Activated T-cell treated with anti-CD3 and anti-CD28 coated beads, Interleukin-2, amount 50 U/mL, for 24 hours (primary cell): ENCODE measurements at places on chromosomes 2 and 18.

- no peak for DNase-seq
Observed at GRCh38 chr2:237500681-237501424, 13.8 kb downstream of the MLPH start.

GRCh38 chr2:174815526-174815925 is 51.3 kb upstream of the CHRNA1 start:
- DNase-seq, result no peak

DNA sequence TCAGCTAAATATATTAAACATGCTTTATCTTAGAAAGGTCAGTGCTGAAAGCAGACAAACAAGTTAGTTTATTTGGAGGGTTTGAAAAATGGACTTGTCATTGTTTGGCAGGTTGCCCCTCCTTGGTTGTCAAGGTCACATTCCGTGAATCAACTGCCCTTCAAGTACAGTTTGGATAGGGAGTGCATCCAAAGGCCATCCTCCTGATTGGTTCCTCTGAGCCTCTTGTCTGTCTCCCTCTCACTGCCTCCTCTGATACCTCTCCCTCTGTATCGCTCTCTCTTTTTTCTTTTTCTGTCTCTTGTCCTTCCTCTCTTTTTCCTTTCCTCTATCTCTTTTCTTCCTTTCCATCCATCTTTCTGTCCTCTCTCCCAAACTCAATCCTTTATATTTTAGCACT is 5.4 kb downstream of the ITGAV start:
- no peak for DNase-seq

DNA sequence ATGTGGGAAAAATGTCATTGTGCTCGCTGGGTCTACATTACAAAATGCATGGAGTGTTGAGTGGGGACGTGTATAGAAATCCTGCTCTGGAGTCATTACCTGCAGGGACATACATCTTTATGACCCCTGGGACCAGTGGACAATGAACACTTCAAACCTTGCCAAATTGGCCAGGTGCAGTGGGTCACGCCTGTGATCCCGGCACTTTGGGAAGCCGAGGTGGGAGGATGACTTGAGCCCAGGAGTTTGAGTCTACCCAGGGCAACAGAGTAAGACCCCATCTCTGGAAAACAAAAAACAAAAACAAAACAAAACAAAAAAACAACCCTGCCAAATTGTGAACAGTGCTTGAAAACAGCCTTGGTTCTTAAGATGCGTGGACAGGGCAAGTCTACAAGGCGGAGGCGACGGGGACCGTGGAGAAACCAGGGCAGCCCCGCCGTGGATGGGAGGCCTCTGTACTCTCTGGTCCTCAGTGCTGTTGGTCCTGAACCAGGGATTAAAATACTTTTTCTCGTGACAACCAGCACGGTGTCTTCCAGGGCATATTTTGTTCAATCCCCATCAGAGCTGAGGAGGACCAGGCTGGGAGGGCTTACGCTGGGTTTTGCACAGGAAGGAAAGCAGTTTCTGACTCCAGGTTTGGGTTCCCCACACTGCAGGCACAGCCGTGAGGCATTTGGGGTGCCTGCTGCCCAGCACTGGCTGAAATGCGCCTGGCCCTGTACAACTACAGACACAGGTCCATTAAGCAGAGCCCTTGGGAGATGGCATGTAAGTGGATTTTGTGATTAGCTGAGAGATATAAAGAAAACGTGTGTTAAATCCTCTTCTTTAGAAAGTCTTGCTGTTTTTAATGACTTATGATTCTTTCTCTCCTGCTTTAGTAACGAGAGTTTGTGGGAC is 13.7 kb downstream of the COLEC11 start:
- no peak for DNase-seq

GRCh38 chr18:22065311-22065710 is 104.1 kb upstream of the GATA6 start:
- no peak for DNase-seq

DNA sequence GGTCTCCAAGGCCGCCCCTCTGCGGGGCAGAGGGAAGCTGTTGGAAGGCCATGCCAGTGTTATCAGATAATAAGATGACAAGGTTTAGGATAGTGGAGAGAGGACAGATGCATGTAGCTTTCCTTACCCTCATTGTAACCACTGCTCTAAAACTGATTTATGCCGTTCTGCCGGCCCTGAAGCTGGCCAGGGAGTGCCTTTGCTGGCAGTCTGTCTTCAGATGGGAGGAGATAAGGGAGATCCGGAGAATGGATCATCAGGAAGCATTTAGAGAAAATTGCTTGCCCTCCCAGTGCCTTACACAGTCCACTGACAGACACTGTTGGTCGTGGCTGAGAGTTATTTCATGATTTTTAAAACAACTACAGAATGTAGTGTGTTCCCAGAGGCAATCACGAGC is 35.4 kb upstream of the MYO3B start:
- DNase-seq, result no peak

DNA sequence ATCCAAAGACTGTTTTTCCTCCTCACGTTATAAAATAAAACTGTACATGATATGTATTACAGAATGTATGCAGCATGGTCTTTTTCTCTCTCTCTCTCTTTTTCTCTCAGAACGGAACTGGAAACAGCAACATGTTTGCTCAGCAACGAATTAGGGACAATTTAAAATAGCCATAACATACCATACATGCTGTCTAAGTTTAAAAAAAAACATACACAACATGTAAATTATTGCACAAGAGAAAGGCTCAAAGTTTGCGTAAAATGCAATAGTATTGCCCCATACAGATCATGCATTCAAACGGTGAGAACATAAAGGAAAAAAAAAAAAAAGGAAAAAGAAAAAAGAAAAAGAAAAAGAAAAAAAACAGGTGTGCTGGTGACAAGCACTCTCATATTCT is 93.6 kb downstream of the BCL11A start:
- DNase-seq, result no peak

DNA sequence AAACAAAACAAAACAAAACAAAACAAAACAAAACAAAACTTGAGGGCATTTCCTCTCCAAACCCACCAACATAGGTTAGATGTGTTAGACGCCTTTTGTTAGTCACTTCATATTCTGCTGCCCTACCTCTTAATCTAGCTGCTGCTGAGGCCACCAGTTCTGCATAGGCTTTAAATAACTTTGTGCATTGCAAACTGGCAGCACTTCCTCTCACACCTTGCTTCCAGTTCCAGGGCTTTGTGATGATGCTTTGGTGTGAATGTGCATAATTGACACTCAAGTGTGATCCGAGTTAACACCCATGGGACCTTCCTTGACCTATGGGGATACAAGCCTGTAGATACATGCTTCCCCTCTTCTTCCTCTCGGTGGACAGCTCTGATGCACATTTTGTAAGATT is 2.3 kb upstream of the SERPINB11 start:
- no peak for DNase-seq

- no peak for DNase-seq
Observed at GRCh38 chr2:197943731-197944130, 139.3 kb downstream of the PLCL1 start.

GRCh38 chr2:85413592-85414420 is 3.6 kb upstream of the CAPG start:
- peak; percentile 71 for DNase-seq

GRCh38 chr2:160324161-160324800 is 124.2 kb upstream of the ITGB6 start:
- peak; percentile 59 for DNase-seq

DNA sequence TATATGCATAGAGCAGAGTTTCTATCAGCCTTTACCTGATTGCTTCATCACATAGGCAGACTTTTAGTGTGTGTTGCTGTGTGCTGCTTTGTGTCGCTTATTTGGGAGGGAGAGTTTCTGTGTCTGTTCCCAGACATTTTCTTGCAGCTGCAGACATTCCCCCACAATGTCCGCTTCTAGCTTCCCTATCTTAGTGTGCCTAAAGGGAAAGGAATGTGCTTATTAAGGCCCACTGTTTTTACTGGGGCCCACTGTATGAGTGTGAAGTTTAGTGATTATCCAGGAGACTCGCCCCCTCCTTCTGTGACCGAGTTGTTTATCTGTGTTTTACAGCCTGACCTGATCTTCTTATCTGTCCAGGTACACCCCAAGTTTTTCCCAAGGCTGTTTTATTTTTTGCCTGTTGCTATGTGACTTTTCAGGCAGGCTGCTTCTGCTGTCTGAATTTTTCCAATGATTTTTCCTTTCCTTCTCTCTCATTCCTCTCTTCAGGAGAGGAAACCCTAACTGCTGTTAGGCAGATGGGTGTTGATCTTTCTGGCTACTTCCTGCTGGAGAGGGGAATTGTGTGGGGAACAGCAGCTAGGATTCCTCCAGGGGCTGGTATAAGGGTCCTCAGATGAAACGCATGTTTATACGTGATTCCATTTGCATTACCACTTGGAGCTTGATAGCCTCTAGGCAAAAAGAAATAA is 47.6 kb downstream of the STK17B start:
- no peak for DNase-seq

GRCh38 chr18:58861353-58861752 is 3.3 kb upstream of the ZNF532 start:
- no peak for DNase-seq

- no peak for DNase-seq
Observed at GRCh38 chr2:190968522-190968921, 45.4 kb downstream of the STAT1 start.

DNA sequence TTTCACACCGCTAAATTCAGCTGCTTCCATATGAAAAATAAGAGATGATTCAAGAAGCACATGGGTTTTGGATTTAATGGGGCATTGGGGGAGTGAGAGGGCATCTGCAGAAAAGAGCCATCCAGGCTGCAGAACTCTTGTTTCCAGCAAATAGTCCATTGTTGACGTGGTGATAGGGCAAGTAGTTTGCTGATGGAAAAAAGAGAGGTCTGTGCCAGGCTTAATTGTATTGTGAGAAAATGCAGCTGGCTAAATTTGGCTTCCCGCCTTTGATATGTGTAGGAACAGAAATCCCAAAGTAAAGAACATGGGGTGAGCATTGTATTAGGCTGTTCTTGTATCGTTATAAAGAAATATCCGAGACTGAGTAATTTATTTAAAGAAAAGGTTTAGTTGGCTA is 199.5 kb downstream of the SETBP1 start:
- no peak for DNase-seq

DNA sequence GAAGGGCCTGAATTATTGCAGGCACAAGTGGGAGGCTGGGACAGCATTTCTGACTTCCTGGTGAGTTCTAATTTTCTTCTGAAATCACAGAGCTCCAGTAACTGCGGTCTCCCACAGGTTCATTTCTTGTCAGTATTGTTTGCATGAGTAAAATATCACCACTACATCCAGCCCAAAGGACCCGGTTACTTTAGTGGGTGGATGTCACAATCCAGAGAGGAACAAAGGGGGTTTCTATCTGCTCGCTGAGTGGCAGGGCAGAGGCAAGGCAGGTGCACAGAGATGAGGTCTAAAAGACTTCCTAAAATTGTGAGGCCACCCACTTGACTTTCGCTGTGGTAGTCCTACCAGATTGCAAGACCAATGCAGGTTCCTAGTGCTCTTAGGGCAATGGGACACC is 800.4 kb upstream of the ID2 start:
- no peak for DNase-seq

DNA sequence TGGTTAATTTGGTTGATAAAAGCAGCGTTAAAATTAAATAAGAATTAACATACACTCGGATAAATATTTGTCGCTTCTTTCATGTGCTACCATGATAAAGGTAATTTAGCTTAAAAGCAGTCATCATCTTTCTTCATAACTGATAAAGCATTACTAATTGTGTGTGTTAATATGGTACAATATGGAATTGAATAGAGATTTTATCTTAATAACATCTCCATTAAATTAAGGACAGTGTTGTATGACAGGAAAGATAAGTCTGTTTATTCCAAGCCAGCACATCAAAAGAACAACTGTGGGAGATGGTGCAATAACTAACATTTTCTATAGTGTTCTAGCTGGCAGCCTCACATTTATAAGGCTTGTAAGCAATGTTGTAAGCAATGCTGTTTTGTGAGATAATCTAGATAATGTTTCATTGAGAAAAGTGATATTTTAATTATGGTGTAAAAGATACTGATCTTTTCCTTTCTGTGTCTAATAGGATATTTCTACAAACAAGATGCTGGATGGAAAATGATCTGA is 64.4 kb upstream of the AFF3 start:
- DNase-seq, result no peak

DNA sequence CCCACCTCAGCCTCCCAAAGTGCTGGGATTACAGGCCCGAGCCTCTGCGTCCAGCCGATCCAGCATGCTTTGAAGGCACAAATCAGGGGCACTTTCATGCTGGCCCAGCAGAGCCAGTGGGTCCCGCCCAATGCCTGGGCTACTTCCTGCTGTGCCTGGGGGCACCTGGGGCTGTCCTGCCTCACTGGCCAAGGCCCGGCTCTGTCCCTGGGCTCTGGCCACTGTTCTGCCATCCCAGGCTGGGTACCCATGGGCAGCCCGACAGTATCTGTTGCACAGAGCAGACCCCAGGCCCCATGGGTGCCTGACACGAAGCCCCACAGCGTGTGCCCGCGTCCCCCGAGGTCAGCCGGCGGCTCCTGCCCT is 6.8 kb upstream of the GAL3ST2 start:
- DNase-seq, result no peak
